ENCODE measurements at places on chromosomes 3 and 15.

- DNase-seq, result no peak
Measured at GRCh38 chr3:195176776-195177175, 94.2 kb downstream of the XXYLT1 start.

GRCh38 chr3:50525987-50526386 lies 22.6 kb upstream of the CACNA2D2 start:
- no peak for DNase-seq

- no peak for DNase-seq
Measured at GRCh38 chr3:55245351-55245750, 241.8 kb downstream of the WNT5A start.

DNA sequence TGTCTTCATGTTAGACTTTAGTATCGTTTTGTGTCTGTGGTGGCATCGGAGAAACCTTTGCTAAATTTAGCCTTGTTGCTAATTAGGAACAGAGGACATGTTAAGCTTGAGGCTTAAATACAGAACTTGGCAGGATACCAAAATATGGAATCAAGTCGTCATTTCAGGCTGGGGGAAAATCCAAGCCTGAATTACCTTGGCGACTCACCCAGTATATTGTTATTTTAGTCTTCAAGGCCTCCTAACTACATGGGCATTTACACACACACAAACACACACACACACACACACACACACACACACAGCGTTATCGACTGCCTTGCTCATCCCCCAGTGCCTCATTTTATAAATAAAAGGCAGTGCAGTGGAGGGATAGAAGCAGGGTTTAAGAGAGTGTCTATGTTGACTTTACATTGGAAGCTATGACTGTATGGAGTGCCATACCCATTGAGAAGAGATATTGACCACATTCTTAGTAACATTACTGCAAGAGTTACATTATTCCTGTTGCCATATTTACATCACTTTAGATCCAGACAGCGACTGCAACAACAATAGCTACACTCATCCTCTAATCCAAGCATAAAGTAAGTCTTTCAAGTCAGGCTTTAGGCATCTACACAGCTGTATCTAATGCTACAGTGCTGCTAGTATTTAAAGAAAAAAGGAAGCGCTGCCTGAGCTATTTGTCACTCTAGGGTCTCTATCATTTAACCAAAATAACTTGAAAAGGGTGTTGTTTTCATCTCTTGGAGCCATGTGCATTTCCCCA lies 210.8 kb upstream of the SEMA6D start:
- DNase-seq, result no peak

DNA sequence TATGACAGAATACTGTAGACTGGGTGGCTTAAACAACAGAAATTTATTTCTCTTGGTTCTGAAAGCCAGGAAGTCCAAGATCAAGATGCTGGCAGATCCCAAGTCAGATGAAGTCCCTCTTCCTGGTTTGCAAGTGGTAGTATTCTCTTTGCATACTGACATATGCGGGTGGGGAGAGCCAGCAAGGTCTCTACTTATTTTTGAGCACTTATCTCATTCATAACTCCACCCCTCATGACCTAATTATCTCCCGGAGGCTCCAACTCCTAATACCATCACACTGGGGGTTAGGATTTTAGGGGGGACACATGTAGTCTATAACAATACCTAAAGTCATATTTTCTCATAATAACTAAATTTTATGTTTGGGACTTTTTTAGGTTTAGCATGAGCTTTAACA lies 65.3 kb downstream of the BLM start:
- DNase-seq, result no peak

DNA sequence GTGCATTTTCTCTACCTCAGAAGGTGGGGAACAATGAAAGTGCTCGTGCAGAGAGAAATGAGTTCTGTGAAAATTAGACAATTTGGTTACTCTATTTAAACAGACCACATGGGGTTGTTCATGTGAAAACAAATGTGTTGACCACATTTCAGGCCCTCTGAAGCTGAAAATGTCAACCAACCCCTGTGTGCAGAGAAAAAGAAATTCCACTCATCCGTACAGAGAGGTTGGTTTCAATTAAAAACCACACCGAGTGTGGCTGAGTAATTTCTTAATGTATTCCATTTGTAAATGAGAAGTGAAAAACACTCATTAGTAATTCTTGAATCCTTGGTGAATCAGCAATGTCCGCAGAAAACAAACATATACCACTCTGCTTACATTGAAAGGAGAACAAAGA lies 46.9 kb upstream of the SLC7A14 start:
- DNase-seq, result no peak

DNA sequence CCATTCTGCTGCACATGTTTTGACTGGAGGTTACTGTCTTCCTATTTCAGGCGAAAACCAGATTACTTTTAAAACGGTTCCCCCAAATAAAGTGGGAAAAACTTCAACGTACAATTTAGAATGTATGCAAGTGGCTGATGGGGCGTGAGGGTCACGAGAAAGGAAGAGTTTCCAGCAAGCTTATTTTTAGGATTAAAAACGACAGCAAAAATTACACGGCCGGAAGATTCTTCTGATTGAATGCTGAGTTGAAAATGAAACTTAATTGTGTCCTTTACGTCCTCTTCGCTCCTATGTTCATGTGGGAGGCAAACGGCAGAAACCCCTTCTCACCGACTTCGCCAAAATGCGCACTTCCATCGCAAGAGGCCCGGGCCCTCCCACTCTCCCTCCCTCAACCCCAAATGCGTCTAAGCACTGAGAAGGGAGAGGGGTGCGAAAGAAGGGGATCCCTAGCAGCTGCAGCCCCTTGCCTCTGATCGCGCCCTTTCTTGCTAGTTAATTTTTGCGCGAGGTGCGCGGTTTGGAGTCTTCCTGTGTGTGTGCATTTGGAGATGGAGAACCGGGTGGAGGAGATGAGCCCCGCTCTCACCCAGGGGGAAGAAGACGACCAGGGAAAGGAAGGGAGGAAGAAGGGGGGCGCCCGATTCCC lies 656 bp downstream of the CD47 start:
- no peak for DNase-seq

GRCh38 chr3:193895409-193895808 lies 240.5 kb upstream of the HES1 start:
- DNase-seq, result no peak

- no peak for DNase-seq
Measured at GRCh38 chr3:177676148-177676547, 478.9 kb upstream of the TBL1XR1 start.

DNA sequence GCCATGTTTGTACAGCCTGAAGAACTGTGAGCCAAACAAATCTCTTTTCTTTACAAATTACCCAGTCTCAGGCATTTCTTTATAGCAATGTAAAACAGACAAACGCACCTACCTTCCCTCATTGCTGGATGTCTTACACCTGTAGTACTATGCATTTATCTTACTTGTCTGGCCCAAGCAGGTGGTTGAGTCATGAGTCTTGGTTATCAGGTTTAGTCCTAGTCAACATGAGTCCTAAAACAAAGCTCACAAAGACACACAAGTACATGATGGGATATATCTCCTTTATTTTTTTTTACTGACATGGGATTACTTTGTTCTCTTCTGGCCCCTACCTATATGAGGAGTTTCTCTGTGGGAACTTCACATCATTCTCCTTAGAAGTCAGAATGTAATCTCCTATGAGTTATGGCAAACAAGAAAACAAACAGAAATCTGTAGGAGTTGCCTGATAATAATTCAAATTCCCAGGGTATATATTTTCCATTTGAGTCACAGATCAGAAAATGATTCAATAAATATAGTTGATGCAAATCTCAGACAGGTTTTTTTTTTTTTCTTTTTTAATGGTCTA lies 33.6 kb upstream of the PLSCR2 start:
- DNase-seq, result no peak

- DNase-seq, result no peak
Measured at GRCh38 chr3:123758081-123758564, 126.0 kb downstream of the MYLK start.

DNA sequence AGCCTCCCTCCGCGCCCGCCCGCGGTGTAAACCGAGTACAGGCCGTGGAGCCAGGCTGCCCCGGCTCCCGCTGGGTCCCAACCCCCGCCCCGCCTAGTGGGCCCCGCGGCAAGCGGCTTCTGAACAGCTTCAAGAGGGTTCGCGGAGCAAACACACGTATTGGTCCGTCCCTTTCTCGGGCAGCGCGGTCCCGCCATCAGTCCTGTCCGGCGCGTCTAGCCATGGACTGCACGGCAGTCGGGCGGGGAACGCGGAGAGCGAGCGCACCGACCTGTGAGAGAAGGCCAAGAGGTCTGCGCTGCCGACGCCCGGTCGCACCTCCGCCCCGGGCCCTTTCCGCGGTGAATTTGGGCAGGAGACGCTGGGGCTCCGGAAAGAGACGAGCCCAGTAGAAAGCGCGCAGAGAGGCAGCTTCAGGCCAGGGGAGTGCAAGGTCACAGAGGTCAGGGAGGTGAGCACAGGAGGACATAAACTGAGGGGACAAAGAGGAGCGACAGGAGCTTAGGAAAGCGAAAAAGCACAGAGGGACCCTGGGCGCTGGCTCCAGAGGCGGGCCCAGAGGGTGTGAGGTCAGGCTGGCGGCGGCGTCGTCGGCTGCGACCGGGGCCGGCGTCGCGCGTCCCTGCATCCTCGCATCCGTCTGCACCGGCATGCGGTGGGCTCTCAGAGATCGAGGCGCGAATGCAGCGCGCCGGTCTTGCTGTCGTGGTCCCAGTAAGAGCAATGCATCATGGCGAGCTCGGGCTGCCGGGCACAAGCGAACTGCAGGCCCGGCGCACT lies 1.8 kb downstream of the FOXL2 start:
- DNase-seq, result no peak

- no peak for DNase-seq
Measured at GRCh38 chr3:31962801-31963205, 18.3 kb downstream of the OSBPL10 start.

GRCh38 chr3:15342945-15343344 lies 10.6 kb upstream of the SH3BP5 start:
- no peak for DNase-seq

DNA sequence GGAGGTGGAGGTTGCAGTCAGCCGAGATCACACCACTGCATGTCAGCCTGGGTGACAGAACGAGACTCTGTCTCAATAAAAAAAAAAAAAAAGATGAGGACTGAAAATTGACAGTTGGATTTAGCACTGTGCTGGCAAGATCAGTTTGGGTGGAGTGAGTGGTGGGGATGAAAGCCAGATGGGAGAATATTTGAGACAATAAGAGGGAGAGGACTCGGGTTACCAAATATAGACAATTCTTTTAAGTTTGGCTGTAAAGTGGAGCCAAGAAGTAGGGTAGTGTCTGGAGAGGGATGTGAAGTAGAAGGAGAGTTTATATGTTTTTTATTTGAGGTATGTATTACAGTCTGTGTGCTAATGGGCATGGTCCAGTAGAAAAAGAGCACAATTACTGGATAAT lies 20.4 kb downstream of the TMOD3 start:
- DNase-seq, result no peak

DNA sequence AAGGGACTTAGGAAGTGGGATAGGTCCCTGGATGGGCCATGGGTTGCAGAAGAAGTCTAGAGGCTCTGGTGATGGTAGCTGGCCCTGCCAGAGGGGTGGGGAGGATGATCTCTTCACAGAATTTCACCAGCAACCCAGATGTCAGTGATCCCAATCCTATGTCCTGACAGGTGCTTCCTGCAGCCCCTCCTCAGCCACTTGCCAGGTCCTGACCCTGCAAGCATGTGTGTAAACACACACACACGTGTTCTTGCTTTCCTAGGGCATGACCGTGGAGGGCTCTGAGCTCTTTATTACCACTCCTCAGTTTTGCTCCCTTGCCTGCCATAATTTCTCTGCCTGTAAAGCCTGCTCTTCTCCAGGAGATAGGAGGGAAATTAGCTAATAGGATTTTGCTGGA lies 12.5 kb downstream of the TEX264 start:
- DNase-seq, result no peak

DNA sequence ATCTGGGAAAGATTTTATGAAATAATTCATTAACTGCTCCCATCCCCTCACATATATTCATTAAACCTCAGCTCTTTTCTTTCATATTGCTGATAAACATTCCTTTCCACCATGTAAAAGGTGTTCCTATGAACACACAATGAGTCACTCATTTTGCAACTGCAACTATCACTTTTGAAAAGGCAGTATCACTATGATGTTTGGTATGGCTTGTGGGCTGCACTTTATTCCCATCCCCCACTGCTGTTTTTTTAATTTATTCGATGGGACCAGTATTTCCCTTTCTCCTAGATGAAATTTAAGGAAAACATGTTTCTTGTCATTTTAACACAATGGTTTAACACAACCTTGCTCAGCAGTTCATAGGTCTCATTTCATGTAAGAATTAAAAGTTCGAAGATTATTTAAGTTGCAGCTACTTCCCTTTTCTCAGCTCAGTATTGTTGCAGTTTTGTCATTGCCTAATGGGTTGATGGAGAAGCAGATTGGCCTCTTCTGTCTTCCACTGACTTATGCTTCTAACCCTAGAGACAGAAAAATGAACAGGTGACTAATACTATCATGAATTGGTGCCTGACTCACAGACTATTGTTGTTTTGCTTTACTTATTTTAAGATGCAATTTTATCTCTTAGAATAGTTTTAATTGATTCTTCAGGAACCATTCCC lies 280.3 kb downstream of the ZPLD1 start:
- no peak for DNase-seq

DNA sequence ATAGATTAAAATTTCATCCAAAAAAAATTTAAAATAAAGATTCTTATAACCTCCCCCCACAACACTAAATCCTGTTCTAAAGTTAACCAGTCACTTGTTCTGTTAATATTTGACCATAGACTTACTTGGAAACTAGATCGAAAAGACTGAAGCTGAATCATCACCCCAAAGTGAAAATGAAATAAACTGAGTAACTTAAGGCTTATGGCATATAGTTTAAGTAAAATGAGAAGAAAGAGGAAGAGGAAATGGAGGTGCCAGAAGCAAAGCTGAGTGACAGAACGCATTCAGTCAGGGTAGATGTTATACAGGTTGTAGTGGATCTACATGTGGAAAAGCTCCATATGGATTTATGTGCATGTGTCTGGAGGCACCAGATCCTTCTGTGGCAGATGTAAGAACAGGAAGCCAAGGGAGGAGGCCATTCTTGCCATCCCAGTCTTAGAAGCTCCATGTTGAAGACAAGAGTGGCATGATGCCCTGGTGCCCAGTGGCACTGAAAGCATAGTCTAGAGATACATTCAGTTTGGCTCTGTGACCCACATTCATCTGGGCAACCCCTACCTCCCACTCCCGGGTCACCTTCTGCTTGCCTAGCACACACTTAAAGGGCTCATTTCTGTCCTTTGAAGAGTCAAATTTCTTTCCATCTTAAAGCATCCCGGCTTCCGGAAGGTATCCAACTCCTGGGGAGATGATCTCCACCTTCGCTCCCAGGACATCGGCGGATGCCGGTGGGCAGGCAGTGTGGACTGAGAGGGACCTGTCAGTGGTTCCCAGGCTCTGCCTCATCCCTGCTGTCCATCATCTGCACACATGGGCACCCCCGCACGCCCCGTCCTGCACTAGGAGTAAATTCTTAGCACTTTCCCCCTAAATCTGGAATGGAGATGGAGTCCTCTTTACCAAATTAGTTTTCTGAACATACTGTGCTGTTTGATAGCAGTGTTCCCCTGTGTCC lies 90.8 kb downstream of the NEO1 start:
- DNase-seq, result no peak

- DNase-seq, result no peak
Measured at GRCh38 chr15:85592148-85592547, 202.6 kb downstream of the KLHL25 start.

GRCh38 chr15:34708422-34708821 lies 46.4 kb downstream of the GJD2 start:
- no peak for DNase-seq

- DNase-seq, result no peak
Measured at GRCh38 chr3:192054881-192055280, 593.9 kb downstream of the PYDC2 start.

- no peak for DNase-seq
Measured at GRCh38 chr3:39637807-39638206, 170.3 kb downstream of the MOBP start.

GRCh38 chr3:40996382-40996781 lies 202.9 kb upstream of the CTNNB1 start:
- DNase-seq, result no peak

Data from thoracic aorta (tissue), 2 donors.